CD4-positive, alpha-beta T cell treated with Interferon alpha-2 for 1 hour (primary cell): ENCODE measurements at places on chromosomes 6 and 20.
A peak's percentile ranks its signal among the peaks of the same experiment; 100 is the strongest.

DNA sequence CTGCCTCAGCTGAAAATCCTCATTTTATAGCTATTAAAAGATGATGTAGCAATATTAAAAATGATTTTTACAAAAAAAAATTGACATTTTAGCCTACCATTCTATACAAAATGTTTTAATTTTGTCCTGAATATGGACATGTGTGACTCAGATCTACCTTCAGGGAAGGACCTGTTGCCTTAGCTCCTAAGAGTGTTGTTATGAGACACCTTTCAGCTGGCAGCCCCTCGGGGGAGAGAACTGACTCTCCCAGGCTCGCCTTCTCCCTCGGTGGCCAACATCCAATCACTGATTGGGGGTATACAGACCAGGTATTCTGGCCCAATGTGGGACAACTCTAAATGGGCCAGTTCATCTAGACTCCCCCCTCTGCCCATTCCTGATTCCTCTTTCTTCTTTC, 32.5 kb upstream of the MRAP2 start:
- DNase-seq, result no peak

GRCh38 chr20:10714236-10714975, 40.6 kb upstream of the JAG1 start:
- DNase-seq, result no peak

GRCh38 chr6:158338311-158339112, 26.2 kb downstream of the TULP4 start:
- no peak for DNase-seq

DNA sequence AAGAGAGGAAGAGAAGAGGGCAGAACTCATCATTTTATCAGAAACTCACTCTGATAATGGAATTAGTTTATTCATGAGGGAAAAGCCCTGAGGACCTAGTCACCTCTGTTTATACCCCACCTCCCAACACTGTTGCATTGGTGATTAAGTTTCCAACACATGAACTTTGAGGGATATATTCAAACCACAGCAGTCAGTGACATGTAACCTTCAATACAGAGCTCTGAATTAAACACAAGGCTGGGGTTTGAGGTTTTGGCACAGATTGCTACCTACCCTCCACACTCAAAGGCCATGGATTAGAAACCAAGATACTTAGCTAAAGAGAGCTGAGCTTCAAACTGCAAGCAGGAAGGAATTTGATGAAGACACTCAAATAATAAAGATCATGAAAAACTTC, 48.5 kb upstream of the MOCS1 start:
- no peak for DNase-seq

GRCh38 chr20:3307078-3307477, 68.1 kb upstream of the SLC4A11 start:
- no peak for DNase-seq

GRCh38 chr6:70396163-70396562, 17.1 kb upstream of the FAM135A start:
- DNase-seq, result no peak

- no peak for DNase-seq
These were observed 26.4 kb downstream of the SLC35F1 start for GRCh38 chr6:117933471-117933870.

GRCh38 chr20:51217347-51218045, 194.6 kb upstream of the KCNG1 start:
- DNase-seq, result no peak

GRCh38 chr20:34781220-34781619, 44.2 kb downstream of the NCOA6 start:
- DNase-seq, result no peak

- DNase-seq, result no peak
These were observed 389.6 kb upstream of the JAG1 start for GRCh38 chr20:11063444-11063843.

DNA sequence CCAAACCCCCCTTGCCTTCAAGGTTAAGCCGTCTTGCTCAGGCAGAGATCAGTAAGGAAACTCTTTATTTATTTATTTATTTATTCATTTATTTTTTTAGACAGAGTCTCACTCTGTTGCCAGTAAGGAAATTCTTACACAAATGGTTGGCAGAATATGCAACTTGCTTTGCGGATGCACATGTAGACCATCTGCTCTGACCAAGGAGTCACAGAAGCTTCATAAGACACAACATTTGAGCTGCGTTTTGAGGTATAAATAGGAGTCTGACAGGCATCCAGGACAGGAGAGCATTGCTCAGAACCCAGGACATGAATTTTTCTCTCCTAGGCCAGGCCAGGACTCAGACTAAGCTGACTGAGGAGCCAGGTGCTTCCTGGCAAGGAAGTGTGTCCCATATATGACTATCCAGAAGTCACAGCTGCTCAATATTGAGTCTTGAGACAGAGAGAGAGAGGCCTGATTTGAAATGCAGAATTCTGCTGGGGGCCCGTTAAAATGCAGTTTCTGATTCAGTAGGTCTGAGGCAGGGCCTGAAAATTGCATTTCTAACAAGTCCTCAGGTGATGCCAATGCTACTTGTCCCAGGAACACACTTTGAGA, 43.9 kb downstream of the HLA-A start:
- no peak for DNase-seq

DNA sequence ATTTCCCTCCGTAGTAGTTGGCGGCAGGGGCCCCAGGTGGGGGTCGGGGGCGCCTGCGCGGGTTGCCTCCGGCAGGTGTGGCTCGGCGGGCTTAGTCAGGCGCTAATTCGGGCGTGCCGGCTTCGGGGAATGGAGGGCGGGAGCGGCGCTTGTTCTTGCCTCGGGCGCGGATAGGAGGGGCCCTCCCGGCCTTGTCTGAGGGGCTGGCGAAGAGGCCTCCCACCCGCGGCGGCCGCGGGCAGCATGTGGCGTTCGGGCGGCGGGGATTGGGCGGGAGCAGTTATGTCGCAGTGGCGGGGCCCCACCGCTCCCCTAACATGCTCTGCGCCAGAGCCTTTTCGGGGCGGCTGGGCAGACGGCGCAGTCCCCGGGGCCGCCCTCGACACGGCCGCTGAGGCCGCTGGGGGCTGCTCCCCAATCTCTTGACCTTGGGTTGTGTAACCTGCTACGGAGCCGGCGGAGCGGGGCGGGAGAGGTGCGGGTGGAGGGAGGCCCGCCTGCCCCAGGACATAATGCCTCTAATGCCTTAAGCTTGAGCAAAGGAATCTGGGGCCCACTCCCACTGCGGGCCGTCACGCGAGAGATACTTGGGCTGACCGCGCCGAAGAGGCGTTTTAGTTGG, 1.1 kb downstream of the AMD1 start:
- DNase-seq, result peak; percentile 73

GRCh38 chr6:169429001-169429400, 175.4 kb upstream of the THBS2 start:
- no peak for DNase-seq

GRCh38 chr20:2125474-2126112, 24.0 kb downstream of the STK35 start:
- DNase-seq, result no peak

- no peak for DNase-seq
These were observed 4.8 kb downstream of the EPB41L2 start for GRCh38 chr6:131058236-131058635.

DNA sequence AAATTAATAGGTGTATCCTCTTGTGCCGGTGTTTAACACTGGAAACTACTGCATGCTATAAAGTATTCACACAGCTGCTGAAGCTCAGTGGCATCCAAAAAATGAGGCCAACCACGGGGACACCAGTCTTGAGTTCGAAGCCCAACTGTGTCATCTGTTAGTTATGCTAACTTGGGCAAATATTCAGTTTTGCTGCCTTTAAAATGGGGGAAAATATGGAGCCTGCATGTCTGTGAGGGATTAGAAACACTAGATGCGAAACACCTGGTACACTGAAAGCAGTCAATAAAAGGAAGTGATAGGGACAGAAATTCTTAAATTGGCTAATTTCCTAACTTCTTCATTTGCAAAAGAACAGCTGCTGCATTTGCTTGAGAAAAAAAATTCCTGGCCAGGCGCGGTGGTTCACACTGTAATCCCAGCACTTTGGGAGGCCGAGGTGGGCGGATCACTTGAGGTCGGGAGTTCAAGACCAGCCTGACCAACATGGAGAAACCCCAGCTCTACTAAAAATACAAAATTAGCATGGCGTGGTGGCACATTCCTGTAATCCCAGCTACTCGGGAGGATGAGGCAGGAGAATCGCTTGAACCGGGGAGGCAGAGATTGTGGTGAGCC, 36.6 kb upstream of the MLIP start:
- DNase-seq, result no peak

- peak; percentile 53 for DNase-seq
These were observed 59.6 kb downstream of the RAB44 start for GRCh38 chr6:36757206-36757605.

GRCh38 chr20:59802471-59803221, 130.8 kb downstream of the SYCP2 start:
- DNase-seq, result no peak
